ENCODE measurements at places on chromosomes 2 and 18.

GRCh38 chr2:168469281-168469988 is 13.4 kb downstream of the CERS6 start:
- peak; percentile 34 for ATAC-seq

- peak; percentile 80 for ATAC-seq
Measured at GRCh38 chr2:41610501-41611190, 437.2 kb upstream of the PKDCC start.

DNA sequence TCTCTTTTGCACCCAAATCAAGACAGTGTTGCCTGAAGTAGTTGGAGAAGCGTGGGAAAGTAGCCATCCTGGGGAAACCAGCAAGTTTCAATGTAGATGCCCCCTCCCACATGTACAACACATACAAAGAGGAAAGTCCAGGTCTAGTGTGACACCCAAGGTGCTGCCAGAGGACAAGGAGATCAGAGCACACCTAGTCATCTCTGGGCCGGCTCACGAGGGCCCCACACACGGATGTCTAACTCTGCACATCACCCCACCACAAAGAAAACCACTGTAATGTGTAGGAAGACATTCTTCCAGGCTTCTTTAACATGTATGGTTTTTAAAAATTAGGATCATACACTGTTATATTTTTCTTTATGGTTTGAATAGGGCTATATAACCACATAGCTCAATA is 21.6 kb downstream of the PARD6G start:
- ATAC-seq, result no peak

- no peak for ATAC-seq
Measured at GRCh38 chr2:9262671-9263171, 56.1 kb downstream of the ASAP2 start.

DNA sequence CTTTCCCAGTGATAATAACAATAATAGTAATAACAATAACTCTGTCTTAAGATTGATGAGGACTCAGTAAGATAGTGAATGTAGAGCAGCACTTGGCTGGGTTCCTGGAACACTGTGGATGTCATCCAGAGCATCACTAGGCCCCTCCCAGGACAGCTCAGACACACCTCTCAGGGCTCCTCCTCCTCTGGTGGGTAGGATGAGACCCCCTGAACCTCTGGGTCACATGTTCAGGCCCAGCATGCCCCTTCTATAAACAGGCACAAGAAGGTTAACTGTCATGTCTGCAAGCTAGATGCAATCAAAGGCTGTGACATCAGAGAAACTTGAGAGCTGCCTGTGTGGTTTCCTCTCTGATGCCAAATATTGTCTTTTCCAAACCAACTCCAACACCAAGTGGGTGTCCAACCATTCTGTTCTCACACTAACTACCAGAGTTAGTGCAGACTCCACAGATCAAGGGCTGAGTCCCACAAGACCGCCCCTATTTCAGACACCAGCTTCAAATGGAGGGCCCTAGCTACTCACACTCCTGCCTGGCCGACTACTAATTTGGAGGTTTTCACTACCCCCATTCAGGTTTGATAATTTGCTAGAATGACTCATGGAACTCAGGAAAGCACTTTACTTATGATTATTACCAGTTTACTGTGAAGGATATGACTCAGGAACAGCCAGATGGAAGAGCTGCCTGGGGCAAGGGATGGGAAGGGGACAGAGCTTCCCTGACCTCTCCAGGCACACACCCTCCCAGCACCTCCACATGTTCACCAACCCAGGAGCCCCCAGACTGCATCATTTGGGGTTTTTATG is 46.4 kb upstream of the BZW1 start:
- ATAC-seq, result no peak

DNA sequence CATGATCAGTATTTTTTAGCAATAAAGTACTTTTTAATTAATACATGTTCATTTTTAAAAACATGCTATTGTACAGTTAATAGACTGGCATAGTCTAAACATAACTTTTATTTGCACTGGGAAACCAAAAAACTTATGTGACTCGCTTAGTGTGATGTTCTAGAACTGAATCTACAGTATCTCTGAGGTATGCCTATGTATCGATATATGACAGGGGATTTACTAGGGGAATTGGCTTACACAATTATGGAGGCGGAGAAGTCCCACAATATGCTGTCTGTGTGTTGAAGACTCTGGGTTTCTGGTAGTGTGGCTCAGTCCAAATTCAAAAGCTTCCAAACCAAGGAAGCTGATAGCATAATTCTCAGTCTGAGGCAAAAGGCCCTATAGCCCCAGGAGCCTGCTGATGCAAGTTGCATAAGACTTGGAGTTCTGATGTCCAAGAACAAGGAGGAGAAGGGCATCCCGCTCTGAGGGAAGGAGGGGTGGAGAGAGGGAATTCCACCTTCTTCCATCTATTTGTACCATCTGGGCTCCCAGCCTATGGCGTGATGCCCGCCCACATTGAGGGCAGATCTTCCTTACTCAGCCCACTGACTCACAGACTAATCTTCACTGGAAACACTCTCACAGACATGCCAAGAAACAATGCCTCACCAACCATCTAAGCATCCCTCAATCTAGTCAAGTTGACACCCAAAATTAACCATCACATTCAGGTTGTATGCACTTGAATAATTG is 27.5 kb downstream of the ZNF638 start:
- ATAC-seq, result no peak

Measured in stimulated activated memory B cell treated with anti-CD40 and anti-IgM and Interleukin-4, amounts not matched to agents 10 μg/mL and 1 μg/mL and 100 μg/mL, for 72 hours (primary cell).